ENCODE measurements at places on chromosomes 7 and 10. TPM values are rescaled to one million over a fixed set of nuclear protein-coding genes. Genes with fewer than 3 reads are reported as not detected.

The ACTR3C gene
- total RNA-seq: not detected

The CCL26 gene
- 7.8 TPM for total RNA-seq

The EPC1 gene
- total RNA-seq: 21.6 TPM

The CCDC7 gene
- 0.56 TPM for total RNA-seq

The CTTNBP2 gene
- total RNA-seq: 0.41 TPM

Data from A549 treated with DMSO at 1 μM for 4 hours (cell line).